Fibroblast of the aortic adventitia (primary cell): ENCODE measurements at places on chromosomes 2 and 18.
A peak's percentile ranks its signal among the peaks of the same experiment; 100 is the strongest.

GRCh38 chr18:13271302-13271911 lies 52.8 kb downstream of the LDLRAD4 start:
- DNase-seq = no peak

DNA sequence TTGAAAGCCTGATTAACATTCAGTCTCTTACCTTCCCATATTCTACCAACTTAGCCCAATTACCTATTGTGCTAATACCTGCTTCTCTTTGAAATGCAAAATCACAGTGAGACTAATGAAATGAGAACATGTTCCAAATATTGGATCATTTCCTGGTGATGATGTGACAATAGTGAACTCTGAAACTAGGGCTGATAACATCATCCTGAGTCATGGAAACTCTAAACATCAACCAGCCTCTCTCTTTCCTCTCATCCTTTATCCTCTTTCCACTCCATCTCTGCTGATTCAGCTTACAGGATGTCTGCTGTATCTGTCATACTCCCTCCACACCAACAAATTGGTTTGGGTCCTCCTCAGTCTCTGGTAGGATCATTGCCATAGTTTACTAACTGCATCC lies 98.8 kb upstream of the NCKAP5 start:
- peak; percentile 52 for DNase-seq

- DNase-seq = peak; percentile 73
These were observed 45.6 kb upstream of the SLC1A4 start for GRCh38 chr2:64943387-64944150.

DNA sequence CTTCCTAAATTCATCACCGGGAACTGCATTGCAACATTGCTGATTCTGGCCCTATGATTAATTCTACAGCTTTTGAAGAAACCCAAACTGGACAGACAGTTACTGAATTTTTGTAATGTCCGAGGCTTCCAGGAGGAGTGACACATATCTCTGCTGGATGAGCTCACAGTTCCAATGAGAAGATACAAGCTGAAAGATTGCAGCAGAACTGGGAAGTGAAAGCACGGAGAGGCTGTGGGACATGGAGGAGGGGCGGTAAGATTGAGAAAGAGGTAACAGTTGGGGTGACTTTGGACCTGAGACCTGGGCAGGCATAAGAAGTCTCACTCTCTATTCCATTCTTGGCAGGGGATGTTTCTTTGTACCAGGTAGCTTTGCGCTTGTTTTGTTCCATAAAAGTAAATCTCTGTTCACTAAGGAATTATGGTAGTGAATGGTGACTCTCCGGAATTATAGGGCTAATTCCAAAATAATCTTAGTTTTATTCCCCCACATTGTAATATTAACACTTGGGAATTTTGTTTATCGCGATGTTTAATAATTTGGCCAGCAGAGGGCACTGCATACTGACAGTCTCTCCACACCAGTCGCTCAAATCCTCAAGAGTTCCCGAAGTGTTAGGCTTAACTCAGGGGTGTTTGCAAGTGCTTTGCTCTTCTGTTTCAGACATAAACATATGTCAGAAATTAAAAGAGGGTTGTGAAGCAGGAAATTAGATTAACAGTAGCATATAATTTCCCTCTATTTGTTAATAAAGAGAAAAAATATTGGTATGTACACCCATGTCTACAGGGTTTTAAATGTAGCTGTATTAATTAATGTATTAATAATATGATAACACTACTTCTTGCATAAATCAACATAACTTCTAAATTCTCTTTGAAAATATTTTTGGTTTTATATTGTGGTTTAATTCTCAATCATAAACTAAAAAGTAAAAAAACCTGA lies 201.4 kb downstream of the SOCS6 start:
- peak; percentile 71 for DNase-seq

GRCh38 chr2:33531549-33532059 lies 55.2 kb downstream of the RASGRP3 start:
- peak; percentile 68 for DNase-seq

DNA sequence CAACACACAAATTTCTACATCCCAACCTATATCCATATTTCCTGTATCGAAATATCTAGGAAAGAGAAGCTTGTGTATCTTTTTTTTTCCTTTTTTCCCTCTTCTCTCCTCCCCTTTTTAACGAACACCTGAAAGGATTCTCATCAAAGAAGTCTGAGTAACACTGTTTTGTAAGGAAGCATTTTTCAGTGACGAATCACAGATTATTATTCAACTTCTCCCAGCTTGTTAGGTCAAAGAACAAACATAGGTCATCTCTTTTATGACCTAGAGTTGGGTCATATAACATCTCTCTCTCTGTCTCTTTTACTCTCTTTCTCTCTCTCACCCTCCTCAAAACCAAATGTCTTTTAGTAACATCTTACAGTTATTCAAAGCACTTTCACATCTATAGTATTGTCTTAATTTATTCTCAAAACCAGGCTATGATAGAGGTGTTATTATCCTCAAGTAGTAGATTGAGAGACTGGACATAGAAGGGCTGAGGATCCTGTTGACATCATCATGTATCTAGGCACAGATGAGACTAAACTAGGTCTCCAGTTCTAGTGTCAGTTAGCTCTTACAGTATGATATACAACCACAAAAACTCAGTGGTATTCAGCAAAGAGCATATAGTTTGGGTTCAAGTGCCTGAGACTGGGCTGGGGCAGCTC lies 80.1 kb upstream of the SPOPL start:
- peak; percentile 41 for DNase-seq

DNA sequence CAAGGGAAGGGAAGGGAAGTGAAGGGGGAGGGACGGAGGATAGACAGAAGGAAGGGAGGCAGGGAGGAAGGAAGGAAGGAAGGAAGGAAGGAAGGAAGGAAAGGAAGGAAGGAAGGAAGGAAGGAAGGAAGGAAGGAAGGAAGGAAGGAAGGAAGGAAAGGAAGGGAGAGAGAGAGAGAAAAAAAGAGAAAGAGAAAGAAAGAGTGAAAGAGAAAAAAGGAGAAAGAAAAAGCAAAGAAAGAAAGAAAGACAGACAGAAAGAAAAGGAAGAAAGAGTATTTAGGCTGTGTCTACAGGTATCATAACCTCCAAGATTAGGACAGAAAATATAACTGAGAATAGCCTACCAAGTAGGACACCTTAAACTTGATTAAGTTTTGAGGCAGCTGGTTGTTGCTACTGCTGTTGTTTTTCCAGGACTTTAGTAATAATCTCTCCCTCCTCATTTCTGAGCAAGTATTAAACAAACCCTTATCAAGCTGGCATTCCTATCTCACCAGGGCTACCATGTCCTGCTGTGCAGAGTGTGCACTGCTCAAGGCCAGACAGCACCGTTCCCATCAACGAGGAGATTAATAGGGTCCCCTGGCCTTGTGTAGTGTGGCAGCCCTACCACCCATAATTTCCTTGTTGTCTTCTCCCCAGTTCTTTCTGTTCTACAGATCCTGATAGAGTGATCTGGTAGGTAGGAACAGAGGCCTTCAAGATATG lies 90.5 kb upstream of the FHL2 start:
- DNase-seq = no peak

- DNase-seq = no peak
These were observed 14.4 kb downstream of the PIEZO2 start for GRCh38 chr18:11134940-11135339.

DNA sequence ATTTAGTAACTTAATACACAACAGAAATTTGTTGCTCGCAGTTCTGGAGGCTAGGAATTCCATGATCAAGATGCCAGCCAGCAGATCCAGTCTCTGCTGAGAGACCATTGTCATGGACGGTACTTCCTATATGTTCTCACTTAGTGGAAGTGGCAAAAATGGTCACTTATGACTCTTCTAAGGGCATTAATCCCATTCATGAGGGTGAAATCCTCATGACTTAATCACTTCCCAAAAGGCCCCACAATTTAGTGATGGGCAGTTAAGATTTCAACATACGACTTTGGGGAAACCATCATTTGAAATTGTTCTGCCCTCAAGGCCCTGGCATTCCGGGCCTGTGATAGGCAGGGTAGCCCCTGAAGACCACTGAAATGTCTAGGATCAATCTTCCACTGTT lies 23.0 kb downstream of the BZW1 start:
- no peak for DNase-seq

- no peak for DNase-seq
These were observed 104.5 kb upstream of the ZEB2 start for GRCh38 chr2:144624451-144624850.

DNA sequence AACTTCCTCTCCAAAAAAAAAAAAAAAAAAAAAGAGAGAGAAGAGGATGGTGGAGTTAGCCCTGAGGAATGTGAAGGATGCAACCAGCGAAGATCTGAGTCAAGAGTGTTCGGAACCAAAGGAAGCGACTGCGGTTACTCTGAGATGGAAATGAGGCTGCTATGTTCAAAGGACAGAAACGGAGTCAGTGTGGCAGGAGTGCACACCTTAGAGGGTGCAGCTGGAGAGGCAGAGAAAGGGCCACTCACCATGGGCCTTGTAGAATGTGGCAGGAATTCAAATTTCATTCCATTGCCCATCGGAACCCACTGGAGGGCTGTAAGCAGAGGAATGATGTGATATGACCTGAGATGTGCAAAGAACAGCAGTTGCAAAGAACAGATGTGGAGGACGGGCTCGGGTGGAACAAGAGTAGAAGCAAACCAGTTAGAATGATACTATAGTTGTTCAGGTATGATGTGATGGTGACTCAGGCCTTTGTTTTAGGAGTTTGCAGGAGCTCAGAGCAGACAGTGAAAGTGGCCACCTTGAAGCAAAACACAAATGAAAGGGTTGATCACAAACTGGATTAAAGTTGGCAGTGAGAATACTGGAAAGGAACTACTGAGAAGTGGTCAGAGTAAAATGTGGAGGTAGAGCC lies 22.6 kb downstream of the ITGA6 start:
- no peak for DNase-seq

GRCh38 chr2:9108210-9108967 lies 98.2 kb upstream of the ASAP2 start:
- DNase-seq = no peak

DNA sequence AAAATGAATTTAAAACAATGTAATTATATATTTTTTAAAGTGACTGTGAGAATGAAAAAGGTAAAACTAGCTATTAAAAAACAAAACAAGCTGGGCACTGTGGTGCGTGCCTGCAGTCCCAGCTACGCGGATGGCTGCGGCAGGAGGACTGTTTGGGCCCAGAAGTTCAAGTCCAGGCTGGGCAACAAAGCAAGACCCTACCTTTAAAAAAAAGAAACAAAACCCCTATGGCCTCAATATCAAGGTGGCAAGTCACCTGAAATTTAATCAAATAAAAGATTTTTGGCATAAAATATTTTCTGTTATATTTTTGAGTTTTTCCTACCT lies 46.9 kb upstream of the STRN start:
- DNase-seq = no peak

DNA sequence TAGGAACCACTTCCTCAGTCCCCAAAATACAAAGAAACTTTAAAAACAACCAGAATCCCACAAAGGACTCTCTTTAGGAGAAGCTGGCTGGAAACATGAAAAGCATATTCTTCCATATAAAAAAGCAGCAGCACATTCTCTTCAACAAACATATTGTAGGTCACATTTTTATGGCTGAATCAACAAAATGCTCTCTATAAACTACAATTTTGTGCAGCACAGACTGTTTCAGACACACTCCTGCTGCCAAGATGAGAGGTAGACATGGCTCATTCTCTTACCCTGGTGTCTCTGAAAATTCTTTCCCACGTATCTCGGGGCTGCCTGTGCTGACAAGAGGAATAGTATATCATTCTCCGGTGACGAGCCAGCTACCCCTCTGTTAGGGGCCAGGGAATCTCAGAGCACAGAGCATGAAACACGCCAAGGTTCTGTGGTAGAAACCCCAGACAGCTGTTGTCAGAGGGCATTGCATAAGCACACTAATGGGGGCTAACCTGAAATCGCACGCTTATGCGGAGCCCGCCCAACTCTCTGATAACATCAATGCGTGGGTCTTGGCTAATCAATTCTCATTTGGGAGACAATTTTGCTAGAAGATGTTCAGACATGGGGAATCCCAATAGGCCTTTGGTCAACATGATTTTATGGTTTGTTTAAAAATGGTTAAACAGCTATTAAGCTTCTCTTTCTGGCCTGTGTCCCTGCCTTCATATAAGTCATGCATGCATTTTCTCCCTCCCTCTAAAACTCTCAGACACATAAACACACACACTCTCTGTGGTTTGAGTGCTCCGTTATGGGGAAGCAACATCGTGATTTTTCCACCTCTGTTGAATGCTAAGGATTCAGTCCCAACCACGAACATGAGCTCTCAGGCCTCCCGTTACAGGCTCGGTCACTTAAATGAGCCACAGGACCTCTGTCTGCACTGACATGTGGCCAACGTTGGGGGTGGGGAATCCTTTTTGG lies 177.5 kb downstream of the INO80D start:
- no peak for DNase-seq

GRCh38 chr2:196174404-196174803 lies 3.0 kb upstream of the STK17B start:
- DNase-seq = no peak

- DNase-seq = no peak
These were observed 49.6 kb downstream of the CPS1 start for GRCh38 chr2:210606001-210606400.

- DNase-seq = no peak
These were observed 27.2 kb downstream of the KIF1A start for GRCh38 chr2:240792629-240793312.

- DNase-seq = no peak
These were observed 699.6 kb downstream of the NYAP2 start for GRCh38 chr2:226098861-226099745.

DNA sequence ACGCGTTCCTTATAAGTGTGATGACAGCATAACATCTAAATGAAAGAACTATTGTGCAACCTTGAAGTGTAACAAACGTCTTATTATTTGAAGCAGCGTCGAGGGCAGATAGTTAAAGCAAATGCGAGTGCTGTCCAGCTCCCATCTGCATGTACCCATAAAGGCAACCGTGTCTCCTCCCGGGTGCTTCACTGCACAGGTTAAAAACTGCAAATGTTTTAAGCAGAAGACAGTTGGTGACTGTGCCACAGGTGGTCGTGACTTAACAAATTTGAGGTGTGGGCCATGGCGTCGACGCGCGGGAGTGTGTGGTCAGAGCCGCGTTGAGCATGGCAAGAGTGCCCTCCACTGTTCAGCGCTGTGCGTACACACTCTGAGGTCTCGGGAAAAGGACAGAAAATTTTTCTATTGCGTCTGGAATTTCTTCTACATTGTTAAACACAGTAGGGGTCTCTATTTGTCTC lies 6.4 kb downstream of the SALL3 start:
- no peak for DNase-seq

DNA sequence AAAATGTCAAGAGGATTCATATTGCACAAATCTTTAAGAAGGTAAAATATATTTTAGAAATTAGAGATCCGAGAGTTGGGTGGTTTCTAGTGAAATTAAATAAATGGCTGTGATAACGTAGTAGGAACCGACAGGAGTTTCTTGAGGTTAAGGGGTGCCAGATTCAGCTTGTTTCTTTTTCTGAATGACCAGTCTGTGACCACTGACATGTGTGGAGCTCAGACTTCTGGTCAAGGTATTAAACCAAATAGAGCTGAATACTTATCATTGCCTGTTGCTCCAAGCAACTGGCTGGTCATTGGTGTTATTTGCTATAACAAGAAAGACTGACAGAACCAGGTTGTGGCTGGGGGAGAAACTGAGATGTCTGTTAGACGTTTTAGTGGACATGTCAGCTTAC lies 408.2 kb upstream of the HS6ST1 start:
- no peak for DNase-seq

- no peak for DNase-seq
These were observed 50.1 kb downstream of the KIAA2012 start for GRCh38 chr2:202122980-202123720.

- DNase-seq = peak; percentile 96
These were observed 112.3 kb downstream of the MEP1B start for GRCh38 chr18:32301976-32302743.
